ENCODE measurements at places on chromosomes 11 and 22.

- DNase-seq: no peak
Observed at GRCh38 chr11:58770627-58771457, 39.1 kb upstream of the GLYAT start.

DNA sequence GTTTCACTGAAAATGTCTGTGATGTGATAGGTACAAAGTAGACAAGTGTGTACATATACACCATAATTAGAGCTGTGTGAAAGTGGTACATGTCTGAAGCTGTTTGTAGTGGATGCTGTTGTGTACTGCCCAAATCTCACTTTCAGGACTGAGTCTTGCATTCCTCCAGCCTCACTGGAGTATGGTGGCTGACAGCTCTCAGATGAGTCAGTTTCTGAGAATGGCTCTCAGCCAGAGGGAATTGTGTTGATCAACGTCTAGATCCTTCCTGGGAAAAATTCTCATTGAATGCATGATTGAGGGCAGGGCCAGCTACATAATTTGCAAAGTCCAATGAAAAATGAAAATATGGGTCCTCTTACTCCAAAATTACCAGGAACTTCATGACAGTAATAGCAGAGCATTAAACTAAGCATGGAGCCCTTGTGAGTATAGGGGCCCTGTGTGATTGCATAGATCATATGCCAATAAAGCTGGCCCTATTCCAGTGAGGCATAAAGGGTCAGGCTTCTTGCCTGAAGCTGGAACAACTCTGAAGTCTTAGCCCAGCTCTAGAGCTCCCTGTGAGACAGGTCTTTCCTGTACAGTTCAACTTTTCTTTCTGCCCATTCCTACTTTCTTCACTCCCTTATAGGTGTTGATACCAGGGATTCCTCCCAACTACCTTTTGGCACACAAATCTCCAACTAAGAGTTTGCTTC, 10.8 kb upstream of the CYP2R1 start:
- DNase-seq: no peak

DNA sequence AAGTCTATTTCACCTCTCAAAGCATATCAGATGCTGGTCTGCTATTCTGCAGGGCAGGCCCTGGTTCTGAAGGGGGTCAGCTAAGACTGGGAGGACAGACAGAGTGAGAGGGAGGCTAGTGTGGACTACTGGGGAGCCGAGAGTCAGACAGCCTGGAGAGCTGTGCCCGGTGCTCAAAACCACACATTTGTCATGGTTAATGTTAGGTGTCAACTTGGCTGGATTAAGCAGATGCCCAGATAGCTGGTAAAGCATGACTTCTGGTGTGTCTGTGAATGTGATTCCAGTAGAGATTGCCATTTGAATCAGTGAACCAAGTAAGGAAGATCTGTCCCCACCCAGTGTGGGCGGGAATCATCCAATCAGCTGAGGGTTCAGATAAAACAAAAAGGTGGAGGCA, 102.6 kb downstream of the SNX19 start:
- no peak for DNase-seq

DNA sequence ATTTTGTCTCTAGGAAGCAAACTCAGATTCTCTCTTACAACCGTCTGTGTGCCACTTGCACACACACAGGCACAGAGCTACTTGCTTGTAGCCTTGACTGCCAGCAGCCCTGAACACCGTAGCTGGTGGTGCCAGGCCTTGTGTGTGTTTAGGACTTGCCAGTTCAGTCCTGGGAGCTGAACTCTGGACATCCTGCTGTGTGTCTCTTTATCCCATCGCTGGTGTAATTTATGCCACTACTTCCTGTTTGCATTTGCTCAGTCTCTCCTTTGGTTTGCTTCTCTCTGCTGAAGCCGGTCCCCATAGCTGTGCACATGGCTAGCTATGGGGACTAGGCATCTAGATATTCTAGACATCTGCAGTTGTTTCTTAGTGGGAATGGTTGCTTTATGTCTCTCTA, 24.0 kb downstream of the MARK2 start:
- DNase-seq: no peak

GRCh38 chr11:119345685-119346084, 820 bp downstream of the MFRP start:
- no peak for DNase-seq

DNA sequence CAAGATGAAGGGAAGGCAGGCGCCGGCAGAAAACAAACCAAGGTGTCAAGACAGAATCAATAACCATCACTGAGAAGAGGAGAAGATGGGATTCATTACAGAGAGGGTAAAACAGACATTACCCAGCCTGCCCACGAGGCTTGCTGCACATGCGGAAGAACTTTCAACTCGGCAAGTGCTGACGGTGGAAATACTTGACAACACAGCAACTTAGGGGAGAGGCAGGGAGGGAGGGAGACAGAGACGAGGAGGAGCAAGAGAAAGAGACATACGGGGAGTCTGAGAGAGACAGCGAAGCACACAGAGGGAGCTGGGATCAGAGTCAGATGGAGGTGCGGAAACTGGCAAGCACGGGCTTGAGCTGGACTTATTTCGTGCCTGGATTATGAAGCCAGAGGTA, 129.3 kb upstream of the NECTIN1 start:
- no peak for DNase-seq

All from stimulated activated CD4-positive, alpha-beta T cell treated with anti-CD3 and anti-CD28 coated beads, Interleukin-15, amount 100 ng/mL, for 48 hours (primary cell).